ENCODE measurements at places on chromosomes 5 and 9. TPM values are rescaled to one million over a fixed set of nuclear protein-coding genes. Genes with fewer than 3 reads are reported as not detected.

DNA sequence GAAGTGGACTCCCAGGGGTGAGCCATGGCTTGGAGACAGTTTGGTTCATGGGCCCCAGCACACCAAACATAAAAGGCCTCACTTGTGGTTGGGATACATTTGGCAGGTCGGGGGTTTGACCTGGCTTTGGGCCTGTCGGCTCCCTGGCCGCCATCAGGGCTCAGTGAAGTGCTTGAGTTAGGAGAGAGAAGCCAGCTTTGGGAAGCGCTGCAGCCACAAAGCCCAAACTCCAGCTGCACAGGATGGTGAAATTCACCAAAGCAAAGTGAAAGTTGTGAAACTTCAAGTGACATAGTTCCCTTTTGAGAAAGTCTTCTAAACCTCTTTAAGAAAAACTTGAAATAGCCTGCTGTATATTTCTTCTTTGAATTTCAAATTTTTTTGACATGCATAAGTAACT is 27.5 kb downstream of the SLC46A2 start:
- no peak overlapping the region for H3K27ac ChIP-seq
- H3K4me3 ChIP-seq = no peak overlapping the region
- H3K36me3 ChIP-seq = peaks cover 7% of the 10 kb centered on the region
- DNase-seq = no peak

- H3K4me3 ChIP-seq = peak overlapping the region; percentile 34
- peaks cover 5% of the 10 kb centered on the region for H3K27me3 ChIP-seq
- H3K4me1 ChIP-seq = peaks cover 44% of the 10 kb centered on the region
- no peak for DNase-seq
These were observed 296.0 kb upstream of the DMRT1 start for GRCh38 chr9:545480-545879.

- peaks cover 14% of the 10 kb centered on the region for H3K36me3 ChIP-seq
- no peak overlapping the region for H3K4me3 ChIP-seq
- H3K27ac ChIP-seq = no peak overlapping the region
- peaks cover 14% of the 10 kb centered on the region for H3K27me3 ChIP-seq
- H3K4me1 ChIP-seq = peaks cover 21% of the 10 kb centered on the region
These were observed 60.4 kb downstream of the HMCN2 start for GRCh38 chr9:130325921-130326320.

Gene PCDHB2
- 44.9 TPM for total RNA-seq

Gene TMEFF1
- 45.8 TPM for total RNA-seq

Measured in endothelial cell (in vitro differentiated cells).